Activated CD4-positive, alpha-beta T cell treated with anti-CD3 and anti-CD28 coated beads, Interleukin-2, amount 50 U/mL, for 24 hours (primary cell): ENCODE measurements at places on chromosomes 11 and 22.

DNA sequence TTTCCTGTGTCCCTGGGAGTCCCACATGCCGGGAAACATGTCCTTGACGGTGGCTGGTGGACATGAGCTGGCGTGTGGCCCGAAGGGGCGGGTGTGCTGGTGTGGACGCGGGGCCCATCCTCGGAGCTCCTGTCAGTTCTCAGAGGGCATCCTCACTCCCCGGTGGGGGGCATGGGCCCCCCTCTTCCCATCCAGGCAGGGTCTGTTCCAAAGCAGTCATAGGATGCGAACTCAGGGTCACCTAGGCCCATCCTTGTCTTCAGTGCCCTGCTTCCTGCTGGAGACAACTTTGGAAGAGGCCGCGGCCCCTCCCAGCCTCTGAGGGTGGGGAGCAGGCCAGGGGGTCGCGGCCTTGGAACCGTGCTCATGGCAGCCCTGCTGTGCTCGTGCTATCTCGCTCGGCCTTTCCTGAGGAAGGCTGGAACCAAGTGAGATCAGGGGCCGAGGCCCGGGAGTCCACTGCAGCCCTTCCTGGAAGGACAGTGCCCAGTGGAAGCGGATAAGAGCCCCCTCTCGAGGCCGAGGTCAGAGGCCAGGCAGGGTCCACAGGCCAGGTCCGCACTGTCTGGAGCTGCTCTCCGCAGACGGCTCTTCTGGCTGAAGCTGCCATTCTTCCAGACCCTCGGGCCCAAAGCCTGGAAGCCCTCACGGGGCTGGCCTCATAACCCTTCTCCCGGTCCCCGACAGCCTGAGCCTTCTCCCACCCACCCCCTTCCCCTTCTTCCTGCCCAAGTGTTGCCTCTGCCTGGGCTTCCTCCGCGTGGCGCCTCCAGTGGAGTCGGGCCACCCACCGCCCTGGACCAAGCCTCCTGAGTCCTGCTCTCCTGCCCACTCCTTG lies 8.7 kb downstream of the GRK2 start:
- DNase-seq = no peak

- no peak for DNase-seq
Measured at GRCh38 chr11:102712137-102712536, 6.6 kb upstream of the MMP27 start.

- no peak for DNase-seq
Measured at GRCh38 chr11:14308114-14308896, 50.7 kb downstream of the RRAS2 start.

DNA sequence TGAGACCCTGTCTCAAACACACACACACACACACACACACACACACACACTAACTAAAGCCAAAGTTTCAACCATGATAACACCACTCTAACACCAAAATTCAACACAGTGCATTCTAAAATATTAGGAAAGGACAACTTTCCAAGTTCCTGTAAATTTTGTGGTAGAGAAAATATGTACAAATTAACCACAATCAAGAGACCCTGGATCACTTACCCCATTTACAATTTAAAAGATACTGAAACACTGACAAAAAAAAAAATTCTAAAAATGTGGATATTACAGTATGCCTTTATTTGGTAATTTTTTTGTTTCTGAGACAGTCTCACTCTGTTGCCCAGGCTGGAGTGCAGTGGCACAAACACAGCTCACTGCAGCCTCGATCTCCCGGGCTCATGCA lies 9.7 kb downstream of the MRTFA start:
- no peak for DNase-seq

- no peak for DNase-seq
Measured at GRCh38 chr22:19514831-19515565, 9.2 kb downstream of the CLDN5 start.

DNA sequence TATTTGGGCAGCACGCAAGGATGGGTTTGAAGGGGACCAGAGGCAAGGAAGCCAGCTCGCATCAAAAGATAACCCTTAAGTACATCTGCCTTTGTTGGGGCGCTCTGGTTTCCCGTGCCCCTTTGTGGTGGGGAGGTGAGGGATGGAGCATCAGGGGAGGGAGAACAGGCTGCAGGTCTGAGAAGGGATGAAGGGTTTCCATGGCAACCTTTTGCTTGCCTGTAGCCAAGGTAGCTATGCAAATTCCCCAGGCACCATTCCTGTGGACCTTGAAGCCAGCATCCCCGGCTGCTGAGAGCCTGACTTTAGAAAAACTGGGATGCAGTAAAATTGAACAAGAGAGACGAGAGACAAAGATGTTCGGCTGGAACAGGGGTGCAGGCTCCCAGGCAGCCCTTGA lies 75.7 kb downstream of the SEZ6L start:
- no peak for DNase-seq

- DNase-seq = no peak
Measured at GRCh38 chr11:86784241-86784681, 16.1 kb upstream of the PRSS23 start.
